Stimulated activated naive CD4-positive, alpha-beta T cell (primary cell): ENCODE measurements at places on chromosomes 7 and 10.

GRCh38 chr7:87253589-87254087 lies 34.1 kb upstream of the TMEM243 start:
- no peak for DNase-seq

DNA sequence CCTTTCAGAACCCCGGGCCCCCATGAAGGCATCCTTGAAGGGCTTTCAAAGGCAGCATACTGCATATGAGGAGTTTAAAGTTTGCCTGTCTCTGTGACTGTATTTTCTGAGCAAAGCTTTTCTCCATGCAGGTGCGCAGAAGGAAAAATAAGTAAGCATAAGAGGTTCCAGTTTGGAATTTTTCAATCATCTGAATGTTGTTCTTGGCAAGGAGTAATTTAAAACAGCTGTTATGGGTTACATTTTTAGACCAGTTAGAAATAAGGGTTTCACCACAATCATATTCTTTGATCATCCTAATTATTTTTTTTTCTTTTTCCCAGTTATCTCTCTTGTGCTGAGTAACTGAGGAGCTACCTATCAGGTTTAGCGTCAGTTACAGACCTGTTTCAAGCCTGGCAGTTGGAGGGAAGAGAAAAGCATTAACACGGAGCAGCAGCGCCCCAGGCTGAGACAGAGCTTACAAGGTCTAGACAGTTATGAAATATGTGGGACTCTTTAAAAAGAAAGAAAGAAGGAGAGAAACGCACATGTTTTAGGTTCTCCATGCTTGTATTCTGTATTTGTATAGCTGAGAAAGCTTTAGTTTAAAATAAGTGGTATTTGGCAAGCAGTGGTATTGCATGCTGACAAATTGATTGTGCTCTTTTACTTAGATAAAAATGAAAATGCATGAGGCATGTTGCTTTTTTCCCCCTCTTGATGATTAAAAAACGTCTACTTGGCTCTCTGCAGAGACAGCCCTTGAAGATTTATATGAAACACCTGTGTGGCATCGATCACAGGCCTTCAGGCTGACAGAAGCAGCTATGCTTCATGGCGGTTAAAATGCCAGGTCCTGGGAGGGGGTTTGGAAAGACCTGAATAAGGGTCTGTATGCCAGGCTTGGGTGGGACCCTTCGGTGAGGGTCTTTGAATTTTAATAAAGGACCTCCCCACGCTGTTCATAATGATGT lies 157.6 kb downstream of the GRK5 start:
- DNase-seq, result no peak

- no peak for DNase-seq
These were observed 175.8 kb downstream of the SH2D4B start for GRCh38 chr10:80713398-80713928.

- no peak for DNase-seq
These were observed 16.9 kb upstream of the GPR146 start for GRCh38 chr7:1027242-1028043.

DNA sequence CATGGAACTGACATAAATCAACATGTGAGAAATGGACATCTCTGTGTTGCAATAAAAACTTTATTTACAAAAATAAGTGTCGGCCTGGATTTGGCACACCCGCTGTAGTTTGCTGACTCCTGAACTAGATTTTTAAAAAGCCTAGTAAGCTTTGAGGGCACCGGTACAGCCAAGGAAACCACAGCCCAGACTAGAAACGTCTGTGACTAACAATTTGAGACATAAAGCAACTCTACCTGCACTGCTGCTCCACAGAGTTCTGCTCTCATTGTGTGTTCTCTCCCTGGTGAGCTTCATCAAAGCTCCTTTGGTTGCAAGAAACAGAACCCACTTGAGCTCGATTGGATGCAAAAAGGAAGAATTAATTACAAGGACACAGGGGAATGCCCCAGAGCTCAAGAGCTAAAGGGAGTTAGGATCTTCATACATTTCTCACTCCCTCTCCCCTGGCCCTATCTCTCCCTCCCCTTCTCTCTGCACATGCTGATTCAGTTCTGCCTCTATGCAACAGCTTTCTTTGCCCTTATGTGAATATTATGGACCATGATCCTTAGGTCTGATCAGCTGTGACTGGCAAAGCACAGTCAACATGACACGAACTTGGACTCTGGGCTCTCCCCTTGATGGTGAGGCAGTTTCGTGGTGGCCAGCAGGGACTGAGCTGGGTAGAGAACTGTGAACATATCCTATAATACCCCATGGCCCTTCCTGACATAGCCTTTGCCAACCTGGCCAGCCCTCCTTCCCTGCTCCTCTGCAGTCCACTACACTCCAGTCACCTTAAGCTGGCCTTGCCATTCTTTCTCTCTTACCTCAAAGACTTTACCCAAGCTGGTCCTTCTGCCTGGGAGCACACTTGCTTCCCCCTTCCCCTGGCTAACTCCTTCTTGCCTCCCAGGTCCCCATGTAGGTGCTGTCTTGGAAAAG lies 77.5 kb upstream of the YAE1 start:
- no peak for DNase-seq
